H1 (cell line): ENCODE measurements at places on chromosomes 2 and 18.

DNA sequence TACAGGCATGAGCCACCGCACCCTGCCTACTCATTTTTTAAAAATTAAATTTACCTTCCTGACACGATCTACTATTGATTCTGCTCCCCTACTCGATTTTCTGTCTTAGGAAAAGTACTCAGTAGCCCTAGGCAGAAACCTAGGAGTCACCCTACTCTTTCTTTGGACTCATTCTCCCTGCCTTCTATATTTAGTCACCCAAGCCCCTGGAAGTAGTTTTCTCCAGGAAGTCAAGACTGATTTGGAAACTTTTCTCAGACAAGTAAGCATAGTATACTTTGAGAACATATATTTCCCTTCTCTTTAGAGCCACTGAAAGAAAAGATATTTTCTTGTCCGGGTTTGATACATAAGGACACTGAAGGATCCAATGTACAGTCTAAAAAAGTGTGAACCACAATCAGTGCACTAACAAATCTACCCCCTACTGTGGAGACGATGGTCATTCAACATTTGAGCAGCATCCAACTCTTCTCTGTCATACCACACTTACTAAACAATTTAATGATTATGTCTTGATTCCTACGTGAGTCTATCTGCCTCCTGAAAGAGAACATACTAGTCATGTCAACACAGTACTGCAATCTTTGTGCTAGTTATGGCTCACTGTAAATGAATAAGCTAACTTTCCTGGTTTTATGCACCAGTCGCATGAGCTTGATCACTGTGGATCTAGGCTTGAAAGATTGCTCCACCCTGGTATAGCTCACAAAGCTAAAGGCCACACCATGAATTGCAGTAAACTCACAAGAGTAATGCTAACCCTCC is 19.8 kb downstream of the YWHAQ start:
- DNase-seq, result no peak

GRCh38 chr2:98454500-98455235 is 10.0 kb downstream of the INPP4A start:
- no peak for DNase-seq

GRCh38 chr18:2821695-2822094 is 25.1 kb upstream of the EMILIN2 start:
- DNase-seq, result no peak

GRCh38 chr18:11454040-11454439 is 155.4 kb upstream of the SLC35G4 start:
- no peak for DNase-seq

DNA sequence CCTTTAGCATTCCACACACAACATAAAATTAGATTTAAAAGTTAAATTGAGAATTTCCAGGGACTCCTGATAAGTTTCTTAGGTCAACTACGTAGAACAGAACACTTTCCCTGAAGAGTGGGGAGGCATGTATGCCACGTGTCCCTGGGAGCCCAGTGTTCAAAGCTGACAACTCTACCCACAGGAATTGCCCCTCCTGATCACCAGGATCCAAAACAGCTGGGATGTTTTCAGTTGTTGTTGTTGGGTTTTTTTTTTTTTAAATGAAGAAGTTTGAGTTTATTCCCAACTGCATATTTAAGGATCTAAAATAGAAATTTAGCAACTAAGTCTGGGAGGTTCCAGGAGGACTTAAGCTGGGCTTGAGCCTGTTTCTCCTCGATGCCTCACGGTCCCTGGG is 100.5 kb downstream of the TPGS2 start:
- no peak for DNase-seq

- DNase-seq, result peak; percentile 88
Measured at GRCh38 chr2:172084645-172085459, 455 bp upstream of the DLX1 start.

DNA sequence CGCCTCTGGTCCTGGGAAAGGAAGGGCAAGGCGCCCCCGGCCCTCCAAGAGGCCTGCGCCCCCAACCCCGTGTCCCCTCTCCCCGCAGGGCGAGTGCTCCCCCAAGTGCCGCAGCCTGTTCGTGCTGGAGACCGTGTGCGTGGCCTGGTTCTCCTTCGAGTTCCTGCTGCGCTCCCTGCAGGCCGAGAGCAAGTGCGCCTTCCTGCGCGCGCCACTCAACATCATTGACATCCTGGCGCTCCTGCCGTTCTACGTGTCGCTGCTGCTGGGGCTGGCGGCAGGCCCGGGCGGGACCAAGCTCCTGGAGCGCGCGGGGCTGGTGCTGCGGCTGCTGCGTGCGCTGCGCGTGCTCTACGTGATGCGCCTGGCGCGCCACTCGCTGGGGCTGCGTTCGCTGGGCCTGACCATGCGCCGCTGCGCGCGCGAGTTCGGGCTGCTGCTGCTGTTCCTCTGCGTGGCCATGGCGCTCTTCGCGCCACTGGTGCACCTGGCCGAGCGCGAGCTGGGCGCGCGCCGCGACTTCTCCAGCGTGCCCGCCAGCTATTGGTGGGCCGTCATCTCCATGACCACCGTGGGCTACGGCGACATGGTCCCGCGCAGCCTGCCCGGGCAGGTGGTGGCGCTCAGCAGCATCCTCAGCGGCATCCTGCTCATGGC is 52.4 kb downstream of the SLC66A2 start:
- peak; percentile 37 for DNase-seq

DNA sequence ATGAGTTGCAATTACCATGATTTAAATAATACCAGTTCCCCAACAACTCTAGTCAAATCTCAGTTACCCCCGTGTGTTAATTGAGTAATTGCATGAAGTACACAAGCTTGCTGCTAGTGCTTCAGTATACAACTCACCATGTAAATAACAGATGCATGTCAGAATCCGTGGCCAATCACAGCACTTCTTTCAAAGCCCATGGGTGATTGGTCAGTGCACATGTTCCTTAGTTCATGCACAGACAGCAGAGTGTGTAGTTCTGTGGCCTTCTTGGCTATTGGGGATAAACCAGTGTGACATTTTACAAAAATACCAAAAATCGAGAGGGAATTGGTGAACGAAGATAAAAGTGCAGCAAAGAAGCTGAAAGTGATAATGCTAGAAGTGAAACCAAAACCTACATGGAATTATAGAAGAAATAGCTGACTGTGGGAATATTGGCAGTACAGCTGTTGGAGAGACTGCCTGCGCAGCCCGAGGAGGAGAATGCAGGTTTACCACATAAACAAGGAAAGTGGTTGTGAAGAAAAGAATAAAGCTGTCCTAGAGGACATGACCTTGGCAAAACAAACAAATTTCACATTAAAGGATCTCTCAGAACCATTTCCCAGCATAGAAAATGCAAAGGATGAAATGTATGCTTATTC is 59.4 kb downstream of the NEDD4L start:
- no peak for DNase-seq

GRCh38 chr18:79513381-79514081 is 117.8 kb downstream of the NFATC1 start:
- no peak for DNase-seq
